ENCODE measurements at places on chromosomes 2 and 18.

GRCh38 chr2:130346041-130346740 lies 3.5 kb downstream of the IMP4 start:
- DNase-seq = no peak

DNA sequence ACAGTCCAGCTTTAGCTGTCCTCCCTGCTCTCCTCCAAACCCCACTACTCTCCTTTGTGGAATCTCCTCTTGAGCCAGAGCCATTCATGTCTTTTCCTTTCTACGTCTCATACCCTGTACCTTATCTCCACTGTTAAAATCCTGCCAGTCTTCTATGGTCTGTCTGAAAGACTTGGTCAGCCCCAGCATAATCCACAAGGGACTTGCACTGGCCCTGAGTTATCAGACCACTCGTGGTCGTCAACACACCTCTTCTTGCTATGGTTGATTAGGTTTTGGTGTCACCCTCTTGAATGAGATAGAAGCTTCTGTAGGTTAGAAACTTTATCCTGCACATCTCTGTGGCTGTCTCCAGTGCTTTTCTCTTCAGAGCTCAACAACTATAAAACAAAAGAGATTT lies 56.8 kb downstream of the MYO1B start:
- DNase-seq = no peak

- DNase-seq = no peak
These were observed 334.3 kb downstream of the FIGN start for GRCh38 chr2:163401481-163401880.

DNA sequence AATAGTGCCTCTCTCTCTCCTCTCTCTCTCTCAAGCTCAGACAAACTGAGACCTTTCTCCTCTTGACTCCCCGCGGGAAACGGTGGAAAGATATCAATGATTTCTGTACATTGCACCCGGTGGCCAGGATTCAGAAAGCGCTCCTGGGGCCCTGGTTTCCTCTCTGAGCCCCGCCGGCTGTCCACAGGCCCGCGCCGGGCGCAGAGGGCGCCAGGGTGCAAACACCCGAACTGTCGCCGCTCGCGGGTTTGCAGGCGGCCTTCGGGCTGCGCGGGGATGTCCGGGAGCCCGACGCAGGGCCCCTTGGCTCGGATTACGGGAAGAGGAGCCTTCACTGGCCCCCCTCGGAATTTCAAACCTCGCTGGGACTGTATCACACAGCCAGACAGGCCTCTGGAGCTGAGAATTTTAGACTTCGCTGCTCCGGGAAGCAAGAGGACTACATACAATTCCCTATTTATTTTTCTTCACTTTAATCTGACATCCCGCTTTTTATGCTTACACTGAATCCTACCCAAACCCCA lies 5.2 kb upstream of the EN1 start:
- DNase-seq = no peak

GRCh38 chr2:78977661-78978145 lies 47.8 kb upstream of the REG3G start:
- DNase-seq = no peak

GRCh38 chr18:4455113-4455811 lies at the start of gene DLGAP1:
Gene DLGAP1 (minus strand): TSS chr18:4455307.
- peak; percentile 57 for DNase-seq

GRCh38 chr2:7595206-7595605 lies 678.0 kb downstream of the RNF144A start:
- DNase-seq = no peak

GRCh38 chr2:146080925-146081324 lies 1561.0 kb upstream of the ZEB2 start:
- no peak for DNase-seq

DNA sequence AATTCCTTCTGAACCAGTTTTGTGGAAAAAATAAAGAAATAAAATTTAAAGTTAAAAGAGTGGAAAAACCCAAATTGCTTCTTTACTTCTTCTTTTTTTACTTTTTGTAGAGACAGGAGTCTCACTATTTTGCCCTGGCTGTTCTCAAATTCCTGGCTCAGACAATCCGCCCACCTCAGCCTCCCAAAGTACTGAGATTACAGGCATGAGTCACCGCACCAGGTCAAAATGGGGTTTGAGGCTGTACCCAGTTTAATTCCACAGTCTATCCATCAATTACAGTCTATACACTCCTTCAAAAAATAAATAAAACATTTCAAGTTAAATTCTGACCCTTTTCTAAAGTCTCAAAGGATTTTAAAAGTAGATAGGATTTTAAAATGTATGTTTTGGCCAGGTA lies 120.3 kb downstream of the FAM161A start:
- no peak for DNase-seq

DNA sequence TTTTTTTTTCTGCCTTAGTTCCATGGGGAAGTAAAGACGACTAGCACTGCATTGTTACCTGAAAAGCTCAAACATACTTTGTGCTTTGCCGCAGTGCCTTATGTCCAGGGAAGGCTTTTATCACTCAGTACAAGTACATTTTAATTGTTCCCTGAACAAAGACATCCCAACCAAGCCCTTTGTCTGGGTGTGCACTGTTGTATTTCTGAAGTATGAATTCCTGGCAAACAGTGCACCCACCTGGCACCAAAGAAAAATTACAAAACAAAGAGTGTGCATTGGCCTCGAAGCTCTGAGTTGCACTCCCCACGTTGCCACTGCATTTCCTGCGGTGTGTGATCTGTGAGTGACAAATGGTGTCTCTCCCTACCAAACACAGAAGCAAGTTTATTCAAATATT lies 858.5 kb upstream of the PIK3C3 start:
- DNase-seq = no peak

- DNase-seq = no peak
These were observed 164.4 kb downstream of the TNS1 start for GRCh38 chr2:217838409-217838831.

- DNase-seq = peak; percentile 61
These were observed 8.3 kb downstream of the OSR1 start for GRCh38 chr2:19349911-19350677.

GRCh38 chr2:58558881-58559280 lies 317.8 kb upstream of the FANCL start:
- DNase-seq = no peak

DNA sequence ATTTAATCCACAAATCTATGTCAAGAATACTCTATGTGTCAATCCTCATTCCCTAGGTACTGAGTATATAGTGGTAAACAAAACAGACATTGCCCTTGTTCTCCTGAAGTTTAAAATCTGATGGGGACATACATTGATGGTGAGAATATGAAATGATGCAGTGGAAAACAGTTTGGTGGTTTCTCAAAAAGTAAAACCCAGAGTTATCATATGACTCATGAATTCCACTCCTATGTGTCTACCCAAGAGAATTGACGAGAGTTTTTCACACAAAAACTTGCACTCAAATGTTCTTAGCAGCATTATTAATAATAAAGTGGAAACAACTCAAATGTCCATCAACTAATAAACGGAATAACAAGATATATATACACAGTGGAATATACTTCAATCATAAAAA lies 586.7 kb downstream of the CCDC85A start:
- no peak for DNase-seq
